ENCODE measurements at places on chromosomes 6 and 20.

- no peak for DNase-seq
These were observed 34.4 kb downstream of the NFATC2 start for GRCh38 chr20:51508158-51508557.

GRCh38 chr6:31729515-31729978, 448 bp upstream of the DDAH2 start:
- DNase-seq: no peak

DNA sequence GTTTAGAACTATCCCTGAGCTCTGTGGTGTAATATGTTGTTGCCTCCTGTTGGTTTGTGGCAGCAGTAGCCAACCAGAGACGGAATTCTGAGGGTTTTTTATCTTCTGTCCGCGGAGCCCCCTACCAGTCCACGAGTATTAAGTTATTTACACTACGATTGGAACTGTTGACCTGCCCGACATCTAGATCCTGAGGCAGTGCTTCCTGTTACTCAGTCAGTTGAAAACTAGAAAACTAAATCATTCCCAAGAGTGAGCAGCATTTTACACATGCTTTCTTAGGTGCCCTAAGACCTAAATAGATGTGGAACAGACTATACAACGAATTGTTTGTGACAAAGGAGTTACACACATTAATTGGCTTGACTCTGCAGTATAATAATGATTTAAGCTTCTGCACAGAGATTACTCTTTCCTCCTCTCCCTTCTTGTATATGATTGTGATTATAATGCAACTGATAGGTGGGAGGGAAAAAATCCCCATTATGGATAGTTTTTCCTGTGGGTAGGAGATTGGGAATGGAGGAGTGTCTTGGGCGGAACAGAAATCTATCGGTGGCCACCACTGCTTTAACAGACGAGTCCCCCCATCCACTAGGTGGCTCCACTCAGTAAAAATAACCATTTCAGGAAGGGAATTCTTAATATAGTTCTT, 1.7 kb downstream of the LOC128125822 start:
- DNase-seq: no peak

DNA sequence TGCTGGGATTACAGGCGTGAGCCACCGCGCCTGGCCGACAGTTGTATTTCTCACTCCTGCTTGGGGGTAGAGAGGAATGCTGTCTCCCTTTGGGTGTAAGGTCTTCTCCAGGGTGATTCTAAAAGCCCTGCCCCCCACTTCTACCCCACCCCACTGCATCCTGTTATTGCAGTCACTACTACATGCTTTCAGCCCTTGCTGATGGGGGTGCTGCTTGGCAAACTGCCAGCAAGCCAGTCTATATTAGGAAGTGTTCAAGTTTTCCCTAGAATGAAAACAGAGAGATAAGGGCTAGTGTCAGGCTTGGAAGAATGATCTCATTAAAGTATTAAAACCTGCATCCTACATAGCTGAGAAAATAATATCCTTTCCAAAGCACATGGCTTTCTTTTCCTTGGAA, 31.3 kb downstream of the TTI1 start:
- no peak for DNase-seq

- DNase-seq: no peak
These were observed 406.5 kb upstream of the CHD6 start for GRCh38 chr20:42024653-42025052.

DNA sequence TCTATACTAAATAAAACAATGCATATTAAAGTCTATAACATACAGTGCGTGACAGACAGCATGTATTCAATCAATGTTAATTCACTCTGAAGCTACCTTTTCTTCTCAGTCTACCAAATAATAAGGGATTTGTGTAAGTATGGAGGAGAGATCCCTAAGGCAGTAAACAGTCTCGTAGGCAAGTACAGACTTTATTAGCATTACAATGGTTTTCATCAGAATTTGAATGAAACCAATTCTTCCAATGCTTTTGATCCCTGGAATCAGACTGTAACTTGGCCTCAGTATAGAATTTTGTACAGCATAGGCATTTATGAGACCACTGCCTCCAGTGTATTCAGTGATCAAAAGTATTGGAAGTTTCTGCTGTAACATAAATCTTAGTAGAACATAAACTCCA, 19.5 kb downstream of the LYRM4 start:
- DNase-seq: no peak

- DNase-seq: no peak
These were observed 5.9 kb downstream of the MAN1A1 start for GRCh38 chr6:119343573-119344146.

GRCh38 chr20:33945391-33946081, 48.2 kb upstream of the RALY start:
- no peak for DNase-seq

GRCh38 chr6:87122477-87122876, 27.6 kb upstream of the CGA start:
- no peak for DNase-seq

GRCh38 chr20:41958391-41958790, 340.2 kb upstream of the CHD6 start:
- DNase-seq: no peak

- no peak for DNase-seq
These were observed 48.6 kb upstream of the FABP7 start for GRCh38 chr6:122730775-122731386.

Measured in GM18507 (cell line).